ENCODE measurements at places on chromosomes 3 and 15.

- no peak for DNase-seq
These were observed 92.4 kb upstream of the DAZL start for GRCh38 chr3:16697443-16698147.

GRCh38 chr3:23629181-23629894 lies 176.4 kb upstream of the UBE2E1 start:
- no peak for DNase-seq

- peak; percentile 36 for DNase-seq
These were observed 294.2 kb upstream of the TBL1XR1 start for GRCh38 chr3:177491296-177492032.

DNA sequence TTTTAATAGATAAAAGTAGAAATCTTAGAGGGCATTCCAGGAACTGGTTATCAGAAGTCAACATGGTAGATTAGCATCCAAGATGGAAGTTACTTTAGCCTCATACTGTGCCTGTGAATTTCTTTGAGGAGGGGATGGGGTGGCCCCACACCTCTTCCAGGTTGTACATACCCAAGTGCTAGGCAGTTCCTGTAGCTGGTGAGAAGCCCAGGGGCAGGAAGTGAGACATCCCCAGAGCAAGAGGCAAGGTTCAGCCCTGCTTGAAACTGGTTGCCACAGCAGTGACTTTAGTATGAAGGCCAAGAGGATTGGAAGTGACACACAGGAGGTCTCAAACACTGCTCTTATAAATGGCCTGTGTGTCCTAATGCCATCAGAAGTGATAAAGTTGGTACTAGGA lies 11.9 kb downstream of the GTPBP8 start:
- no peak for DNase-seq

DNA sequence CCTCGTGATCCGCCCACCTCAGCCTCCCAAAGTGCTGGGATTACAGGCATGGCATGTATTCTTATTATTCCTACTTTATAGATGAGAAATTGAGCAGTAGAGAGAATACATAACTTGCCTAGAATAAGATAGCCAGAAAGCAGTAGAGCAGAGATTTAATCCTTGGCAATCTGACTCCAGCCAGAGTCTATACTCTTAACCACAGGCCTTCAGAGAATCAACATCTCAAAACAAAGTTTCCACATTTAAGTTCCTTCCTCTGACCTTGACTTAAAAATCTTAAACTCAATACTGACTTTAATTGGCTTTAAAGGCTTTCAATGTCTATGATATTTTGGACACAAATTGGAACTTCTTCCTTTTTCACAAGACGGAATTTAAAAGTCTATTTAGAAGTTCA lies 37.1 kb downstream of the ZNF106 start:
- no peak for DNase-seq

DNA sequence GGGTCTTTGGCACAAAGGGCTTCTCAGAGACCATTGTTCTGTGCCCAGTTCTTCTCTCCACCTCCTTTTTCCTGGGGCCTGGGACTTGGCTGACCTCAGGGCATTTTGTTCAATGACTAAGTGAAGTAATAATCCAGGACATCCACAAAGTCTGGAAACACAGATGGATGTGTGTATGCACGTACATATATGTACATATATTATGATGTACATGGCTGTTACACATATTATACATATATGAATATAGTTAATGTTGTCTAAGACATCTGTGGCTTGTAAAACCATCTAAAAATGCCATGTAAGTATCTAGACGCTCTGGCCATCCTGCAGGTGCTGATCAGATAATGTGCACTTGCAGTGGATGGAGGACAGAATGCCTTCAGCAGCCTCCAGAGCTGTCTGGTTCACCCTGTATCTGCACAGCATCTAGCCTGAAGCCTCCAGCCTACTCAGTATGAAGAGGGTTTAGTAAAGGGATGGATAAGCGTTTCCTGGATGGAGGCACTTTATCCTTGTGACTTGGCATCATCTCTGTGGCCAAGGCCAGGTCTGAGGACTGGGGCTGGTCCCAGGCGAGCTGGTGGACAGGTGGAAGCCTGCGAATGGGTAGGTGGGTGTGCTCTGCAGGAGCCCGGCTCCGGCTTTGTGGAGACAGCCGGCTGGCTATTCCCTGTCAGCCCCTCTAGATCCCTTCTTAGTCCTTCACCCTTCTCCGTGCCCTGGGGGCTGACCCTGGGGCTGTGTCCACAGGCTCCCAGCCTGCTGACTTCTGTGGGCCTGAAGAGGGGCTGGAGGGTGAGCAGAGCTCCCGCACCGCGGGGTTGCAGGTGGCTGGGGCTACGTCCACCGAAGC lies 88.4 kb downstream of the WNT7A start:
- DNase-seq: no peak

DNA sequence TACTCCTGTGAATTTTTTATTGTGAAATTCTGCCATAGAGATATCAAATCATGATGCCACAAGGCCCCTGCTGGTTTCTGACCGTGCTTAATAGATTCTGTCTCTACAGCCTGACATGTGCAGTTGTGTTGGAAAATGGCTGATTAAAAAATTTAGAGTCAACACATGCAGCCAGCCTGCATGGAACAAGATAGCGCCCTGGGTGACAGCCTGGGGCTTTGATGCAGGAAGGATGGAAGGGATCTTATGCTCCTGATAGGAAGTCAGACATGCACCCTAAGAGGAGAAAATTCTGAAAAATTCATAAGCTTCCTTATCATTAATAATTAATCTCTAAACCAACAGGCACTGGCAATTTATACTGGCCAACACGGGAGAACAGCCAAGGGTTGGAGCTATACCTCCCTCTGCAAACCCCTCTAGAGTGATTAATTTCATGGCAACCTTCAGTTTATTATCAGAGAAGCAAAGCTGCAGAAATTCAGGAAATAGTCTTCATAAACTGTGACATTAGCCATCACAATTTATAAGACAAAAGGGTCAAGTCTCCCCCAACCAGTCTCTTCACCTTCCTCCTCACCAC lies 198.4 kb downstream of the CADPS start:
- DNase-seq: no peak

- no peak for DNase-seq
These were observed 612.8 kb downstream of the ZPLD1 start for GRCh38 chr3:103047640-103048039.

- no peak for DNase-seq
These were observed 135.0 kb upstream of the CTDSPL start for GRCh38 chr3:37726525-37727290.

DNA sequence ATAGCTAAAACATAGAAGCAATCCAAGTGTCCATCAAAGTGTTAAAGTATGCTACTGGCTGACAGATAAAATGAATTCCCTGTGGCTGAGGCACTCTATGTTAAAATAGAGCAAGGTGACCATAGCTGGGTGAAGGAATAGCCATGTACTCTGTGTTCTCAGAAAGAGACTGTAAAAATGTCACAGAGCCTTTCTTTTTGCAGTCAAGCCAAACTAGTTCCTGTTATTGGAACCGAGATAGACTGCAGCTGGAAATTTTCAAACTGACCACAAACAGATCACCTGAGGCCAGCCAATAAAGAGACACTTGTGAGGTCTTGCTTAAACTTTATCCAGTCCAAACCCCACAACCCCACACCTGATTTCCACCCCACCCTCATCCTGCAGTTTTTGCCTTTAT lies 422.8 kb upstream of the NAALADL2 start:
- DNase-seq: no peak

DNA sequence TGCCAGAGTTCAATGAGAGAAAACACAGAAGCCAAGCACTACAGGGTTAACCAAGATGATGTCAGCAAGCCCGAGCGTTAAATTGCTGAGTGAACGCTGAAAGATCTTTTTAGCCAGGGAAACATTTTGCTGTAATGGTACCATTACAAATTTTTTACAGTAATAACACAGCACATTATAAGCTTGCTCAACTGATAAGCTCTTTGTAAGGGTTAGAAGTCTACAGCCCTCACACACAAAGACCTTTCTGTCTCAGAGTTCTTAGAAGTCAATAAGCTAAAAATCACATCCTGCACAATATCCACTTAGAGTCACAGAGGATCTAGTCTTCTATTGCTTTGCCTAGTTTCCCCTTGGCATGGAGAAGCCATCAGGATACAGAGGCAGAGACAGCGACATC lies 29.9 kb downstream of the CHSY1 start:
- DNase-seq: no peak

GRCh38 chr3:16654976-16655375 lies 49.8 kb upstream of the DAZL start:
- no peak for DNase-seq

- no peak for DNase-seq
These were observed 34.2 kb downstream of the LIMD1 start for GRCh38 chr3:45628746-45629145.

- DNase-seq: no peak
These were observed 222.6 kb downstream of the ZNF385D start for GRCh38 chr3:21528291-21528995.

- no peak for DNase-seq
These were observed 90.6 kb downstream of the CD200R1L start for GRCh38 chr3:112755845-112756613.

DNA sequence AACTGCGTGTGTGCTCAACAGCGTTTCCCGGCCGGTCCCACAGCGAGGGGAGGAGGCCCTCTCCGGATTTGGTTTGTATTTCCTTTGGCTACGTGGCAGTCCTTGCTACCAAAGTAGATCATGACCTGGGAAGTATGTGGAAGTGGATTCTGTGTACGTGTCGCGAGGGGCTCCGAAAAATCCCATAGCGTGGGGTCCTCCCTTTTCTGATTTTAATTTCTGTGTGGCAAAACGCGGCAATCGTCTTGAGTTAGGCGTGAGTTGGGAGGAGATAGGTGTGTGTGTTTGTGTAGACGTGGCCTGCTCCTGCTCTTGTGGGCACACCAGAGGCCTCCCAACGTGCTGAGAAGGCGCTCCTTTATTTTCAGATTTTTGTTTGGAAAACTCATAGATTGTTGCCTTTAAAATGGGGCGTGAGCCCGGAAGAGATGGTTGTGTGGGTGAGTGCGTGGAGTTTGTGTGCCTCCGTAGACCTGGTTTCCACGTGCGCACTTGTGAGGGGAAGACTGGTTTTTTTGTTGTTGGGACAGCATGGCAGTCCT lies 1.2 kb downstream of the TRIM71 start:
- no peak for DNase-seq

DNA sequence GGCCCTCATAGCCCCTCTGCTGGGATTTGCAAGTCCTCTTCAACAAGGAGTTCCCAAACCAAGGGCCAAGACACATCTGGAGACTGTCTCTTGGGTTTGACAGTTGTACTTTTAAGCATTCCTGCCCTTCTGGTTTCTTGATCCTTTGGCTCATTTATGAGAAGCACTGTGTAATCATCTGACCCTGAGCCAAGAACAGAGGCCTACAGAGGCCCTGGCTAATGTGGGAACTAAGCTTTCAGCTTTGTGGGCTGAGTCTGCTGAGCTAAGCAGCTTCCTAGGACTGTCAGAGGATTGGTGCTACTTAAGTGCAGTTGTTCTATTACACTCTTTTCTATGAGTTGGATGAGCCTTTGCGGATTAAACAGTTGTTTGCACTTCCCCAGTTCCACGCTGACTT lies 178.3 kb downstream of the KBTBD8 start:
- no peak for DNase-seq

- DNase-seq: no peak
These were observed 767.1 kb downstream of the IGSF11 start for GRCh38 chr3:118267588-118267987.

DNA sequence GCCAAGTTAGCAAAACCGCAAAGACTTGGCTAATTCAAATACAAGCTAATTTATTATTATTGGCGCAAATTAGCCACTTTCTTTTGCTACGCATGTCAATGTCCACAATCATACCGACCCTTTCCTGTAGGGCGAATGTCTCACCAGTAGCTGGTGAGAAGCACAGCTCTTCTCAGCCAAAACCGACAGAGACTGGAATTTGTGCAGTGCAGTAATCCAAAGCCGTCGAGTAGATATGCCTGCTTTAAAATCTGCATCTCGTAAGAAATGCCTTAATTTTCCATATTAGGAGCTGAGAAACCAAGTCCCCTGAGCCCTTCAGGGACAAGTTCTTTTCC lies 614 bp upstream of the MINDY2 start:
- no peak for DNase-seq

DNA sequence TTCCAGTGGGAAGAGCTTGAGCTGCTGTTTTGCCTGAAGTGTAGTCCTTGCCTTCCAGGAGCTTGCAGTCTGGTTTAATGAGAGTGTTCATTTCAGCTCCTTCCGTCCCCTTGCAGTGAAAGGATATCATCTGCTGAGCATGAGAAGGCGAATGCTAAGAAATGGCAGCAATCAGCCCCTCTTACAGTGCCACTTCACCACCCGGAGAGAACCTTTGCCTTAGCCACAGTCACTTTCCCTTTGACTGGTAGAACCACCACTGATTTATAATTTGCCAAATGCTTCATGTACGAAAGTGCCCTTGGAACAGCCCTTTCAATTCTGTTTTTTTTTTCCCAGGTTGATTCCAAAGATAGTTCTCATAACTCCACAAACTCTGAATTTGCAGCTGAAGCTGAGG lies 11.5 kb downstream of the TATDN2 start:
- DNase-seq: no peak

GRCh38 chr3:113165841-113166240 lies 45.5 kb upstream of the BOC start:
- DNase-seq: no peak

- no peak for DNase-seq
These were observed 285.0 kb upstream of the C2CD4B start for GRCh38 chr15:62450061-62450460.

GRCh38 chr3:48989796-48990635 lies at the start of gene P4HTM:
Gene P4HTM (plus strand): TSS chr3:48990241. CDS start chr3:48990257, 16 bp downstream.
- peak; percentile 87 for DNase-seq

DNA sequence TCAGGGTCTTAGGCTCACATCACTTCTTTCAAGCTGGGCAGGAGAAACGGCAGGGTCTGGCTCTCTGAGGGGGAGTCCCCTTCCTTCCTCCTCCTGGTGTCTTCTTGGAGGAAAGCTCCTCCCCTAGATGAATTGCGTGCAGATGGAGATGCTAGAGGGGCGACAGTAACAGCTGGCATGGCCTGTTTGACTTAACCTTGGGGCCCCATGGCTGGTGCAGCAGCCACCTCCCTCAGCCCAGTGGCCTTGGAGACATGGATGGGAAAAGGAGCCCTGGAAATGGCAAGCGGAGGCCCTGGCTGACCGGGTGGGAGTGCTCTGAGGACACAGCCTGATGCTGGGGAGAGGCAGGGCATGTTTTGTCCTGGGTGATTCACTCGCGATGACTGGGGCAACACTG lies 20.2 kb downstream of the PAK6 start:
- DNase-seq: no peak

- DNase-seq: no peak
These were observed 289.6 kb upstream of the LYSMD4 start for GRCh38 chr15:100022806-100023205.

DNA sequence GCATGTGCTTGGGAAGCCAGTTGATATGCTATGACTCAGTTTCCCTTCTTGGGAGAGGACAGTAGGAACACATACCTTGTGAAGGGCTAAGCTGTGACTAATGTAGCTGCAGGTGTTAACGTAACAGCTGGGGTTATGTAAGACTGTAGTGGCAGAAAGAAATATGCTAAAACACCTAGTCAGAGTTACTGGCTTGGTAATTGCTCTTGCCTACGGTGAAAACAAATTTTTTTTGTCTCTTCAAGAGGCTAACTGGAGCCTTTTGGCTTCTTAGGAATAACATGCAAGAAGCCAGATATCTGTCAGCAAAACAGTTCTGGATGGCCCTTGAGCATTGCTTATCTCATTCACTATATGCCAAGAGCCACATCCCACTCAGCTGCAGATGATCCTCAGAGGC lies 1.4 kb downstream of the MAPKBP1 start:
- DNase-seq: no peak
